Left renal pelvis (tissue), 4 donors: ENCODE measurements at places on chromosomes 12 and 14.

DNA sequence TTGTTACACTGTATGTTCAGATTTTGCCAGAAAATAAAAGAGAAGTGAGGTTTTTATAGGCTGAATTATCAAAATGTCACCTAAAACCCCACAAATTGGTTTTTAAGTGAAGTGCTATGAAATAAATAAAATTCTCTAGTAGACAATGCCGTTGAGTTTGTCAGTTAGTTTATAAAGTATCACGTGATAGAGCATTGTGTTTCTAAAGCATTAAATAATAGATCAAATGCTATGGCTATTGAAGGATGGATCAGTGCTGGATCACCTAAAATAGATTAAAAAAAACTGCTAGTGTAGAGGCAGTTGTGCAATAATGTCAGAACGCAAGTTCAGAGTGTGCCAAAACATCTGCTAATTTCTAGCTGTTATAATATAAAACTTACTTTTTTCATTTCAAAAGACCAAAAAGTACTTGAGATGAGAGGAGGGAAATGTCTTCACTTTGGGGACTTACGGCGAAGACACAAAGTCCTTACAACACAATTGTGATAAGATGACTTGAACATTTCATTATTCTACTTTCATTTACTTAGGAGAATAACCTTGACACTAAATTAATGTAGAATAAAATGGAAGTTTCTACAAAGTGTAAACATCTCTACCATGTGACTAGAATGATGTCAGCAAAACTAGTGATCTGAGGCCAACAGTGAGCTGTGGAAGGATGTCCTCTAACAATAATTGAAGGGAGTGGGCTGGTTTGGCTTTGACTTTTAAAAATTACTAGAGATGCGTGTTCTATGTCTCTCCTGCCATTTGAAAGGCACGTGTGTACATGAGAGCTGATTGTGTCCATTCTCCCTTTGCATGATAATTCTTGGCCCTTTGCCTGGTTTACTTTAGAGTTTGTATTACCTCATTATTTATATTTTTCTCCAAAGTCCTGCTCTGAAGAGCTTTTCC is 154.4 kb upstream of the PDE3A start:
- DNase-seq, result no peak

- DNase-seq, result no peak
These were observed 63.7 kb upstream of the DNM1L start for GRCh38 chr12:32615441-32615840.

GRCh38 chr12:130987151-130987931 is 33.6 kb downstream of the ADGRD1 start:
- DNase-seq, result no peak

DNA sequence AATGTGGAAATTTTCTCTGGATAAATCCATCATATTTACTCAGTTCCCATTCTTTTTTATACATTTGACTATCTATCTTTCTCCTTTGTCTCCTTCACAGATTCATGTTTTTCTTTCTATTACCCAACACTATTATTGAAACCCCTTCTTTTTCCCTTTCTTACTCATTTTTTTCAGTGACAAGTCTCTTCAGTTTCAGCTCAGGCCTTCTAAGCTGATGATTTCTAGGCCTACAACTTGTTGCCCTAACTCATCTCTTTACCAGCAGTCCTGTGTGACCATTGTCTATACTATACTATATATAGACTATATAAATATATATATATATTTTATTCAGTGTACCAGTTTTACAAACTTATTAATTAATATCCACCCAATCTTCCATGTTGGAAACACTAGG is 31.8 kb downstream of the SLC16A7 start:
- no peak for DNase-seq

- no peak for DNase-seq
These were observed 194.8 kb upstream of the DCN start for GRCh38 chr12:91377436-91377835.

- no peak for DNase-seq
These were observed 60.5 kb upstream of the OR10AD1 start for GRCh38 chr12:48263617-48264016.

GRCh38 chr14:68397822-68398221 is 395.0 kb downstream of the ZFP36L1 start:
- DNase-seq, result no peak

DNA sequence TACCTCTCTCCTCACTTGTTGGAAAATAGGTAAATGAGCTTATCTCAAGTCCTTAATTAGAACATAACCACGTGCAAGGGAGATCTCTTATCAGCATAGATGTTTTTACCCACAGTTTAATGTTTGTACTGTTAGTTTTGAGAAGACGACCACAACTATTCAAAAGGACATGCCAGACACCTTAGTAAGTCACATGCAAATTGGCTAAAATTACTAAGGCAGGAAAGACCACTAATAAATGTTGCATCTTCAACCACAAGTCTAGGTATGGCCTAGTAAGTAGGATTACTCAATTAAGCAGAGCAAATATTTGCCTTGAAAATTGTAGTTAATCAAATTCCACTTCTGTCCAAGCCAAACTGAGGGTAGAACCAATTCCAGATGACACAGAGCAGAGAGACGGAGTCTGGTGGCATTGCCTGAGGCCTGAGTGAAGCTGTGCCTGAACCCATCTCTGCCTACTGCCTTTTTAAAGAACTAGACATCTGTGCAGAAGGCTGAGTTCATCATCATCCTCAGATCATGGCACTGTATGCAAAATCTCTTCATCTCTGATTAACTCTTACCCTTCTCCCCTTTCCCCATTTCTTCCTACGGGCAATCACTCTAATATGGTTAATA is 29.7 kb upstream of the CHST11 start:
- no peak for DNase-seq
